HS-5 (cell line): ENCODE measurements at places on chromosomes 13 and 19.

DNA sequence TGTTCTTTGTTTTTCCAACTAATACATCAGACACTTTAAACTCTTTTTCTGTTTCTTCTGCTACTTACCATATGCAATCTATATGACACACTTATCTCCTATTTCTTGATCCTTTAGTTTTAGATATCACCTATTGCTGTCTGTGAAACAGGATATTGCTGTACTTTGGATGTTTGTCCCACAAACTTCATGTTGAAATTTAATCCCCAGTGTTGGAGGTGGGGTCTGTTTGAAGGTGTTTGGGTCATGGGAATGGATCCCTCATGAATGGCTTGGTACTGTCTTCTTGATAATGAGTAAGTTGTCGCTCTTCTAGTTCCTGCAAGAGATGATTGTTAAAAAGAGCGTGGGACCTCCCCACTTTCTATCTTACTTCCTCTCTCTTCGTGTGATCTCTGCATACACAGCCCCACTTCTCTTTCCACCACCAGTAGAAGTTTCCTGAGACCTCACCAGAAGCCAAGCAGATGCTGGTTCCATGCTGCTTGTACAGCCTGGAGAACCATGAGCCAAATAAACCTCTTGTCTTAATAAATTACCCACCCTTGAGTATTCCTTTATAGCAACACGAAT is 244.2 kb downstream of the NHLRC3 start:
- DNase-seq: no peak

DNA sequence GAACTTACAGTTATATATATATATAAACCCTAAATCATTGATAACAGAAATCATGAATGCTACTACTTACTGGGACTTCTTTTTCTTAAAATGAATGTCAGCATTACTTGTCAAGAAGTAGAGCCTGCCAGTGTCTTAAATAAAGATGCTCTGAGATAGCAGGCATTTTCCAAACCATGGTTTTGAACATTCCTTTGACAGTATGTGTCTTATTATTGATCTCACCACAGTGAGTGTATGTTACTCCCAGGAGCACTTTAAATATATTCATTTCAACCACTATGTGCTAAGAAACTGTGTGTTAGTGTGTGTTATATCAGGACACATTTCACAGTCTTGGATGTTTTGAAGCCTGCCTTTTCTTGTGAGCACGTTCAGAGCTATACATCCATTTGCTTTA is 28.2 kb downstream of the TNFRSF19 start:
- DNase-seq: no peak

- DNase-seq: no peak
These were observed 28.3 kb upstream of the KCTD4 start for GRCh38 chr13:45229172-45229571.

DNA sequence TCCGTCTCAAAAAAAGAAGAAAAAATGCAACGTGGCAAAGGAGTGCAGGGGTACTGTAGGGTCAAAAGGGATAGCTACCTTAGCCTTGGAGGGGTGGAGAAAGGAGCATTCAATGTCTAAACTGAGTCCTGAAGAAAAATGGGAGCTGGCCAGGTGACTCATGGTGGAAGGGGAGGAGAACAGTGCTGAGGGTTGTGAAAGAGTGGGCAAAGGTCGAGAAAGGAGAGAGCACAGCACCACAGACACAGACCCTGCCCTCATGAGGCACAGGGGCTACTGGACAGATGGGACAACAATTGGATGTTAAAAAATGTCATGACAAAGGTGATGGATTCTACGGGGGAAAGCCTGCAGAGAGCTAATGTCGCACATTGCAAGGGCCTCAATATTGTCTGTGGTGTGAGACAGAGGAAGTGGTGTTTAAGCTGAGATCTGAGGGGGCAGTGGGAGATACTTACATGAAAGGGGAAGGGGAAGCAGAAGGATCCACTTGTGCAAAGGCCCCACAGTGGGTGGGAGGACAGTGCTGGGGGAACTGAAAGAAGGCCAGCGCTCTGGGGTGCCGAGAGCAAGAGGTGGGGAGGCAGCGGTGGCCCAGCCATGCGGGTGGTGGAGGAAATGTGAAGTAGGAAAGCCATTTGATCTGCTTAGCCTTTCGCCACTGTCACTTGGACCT is 42.9 kb upstream of the URAD start:
- no peak for DNase-seq

- DNase-seq: peak; percentile 98
These were observed 24.3 kb upstream of the MYDGF start for GRCh38 chr19:4694211-4694987.

DNA sequence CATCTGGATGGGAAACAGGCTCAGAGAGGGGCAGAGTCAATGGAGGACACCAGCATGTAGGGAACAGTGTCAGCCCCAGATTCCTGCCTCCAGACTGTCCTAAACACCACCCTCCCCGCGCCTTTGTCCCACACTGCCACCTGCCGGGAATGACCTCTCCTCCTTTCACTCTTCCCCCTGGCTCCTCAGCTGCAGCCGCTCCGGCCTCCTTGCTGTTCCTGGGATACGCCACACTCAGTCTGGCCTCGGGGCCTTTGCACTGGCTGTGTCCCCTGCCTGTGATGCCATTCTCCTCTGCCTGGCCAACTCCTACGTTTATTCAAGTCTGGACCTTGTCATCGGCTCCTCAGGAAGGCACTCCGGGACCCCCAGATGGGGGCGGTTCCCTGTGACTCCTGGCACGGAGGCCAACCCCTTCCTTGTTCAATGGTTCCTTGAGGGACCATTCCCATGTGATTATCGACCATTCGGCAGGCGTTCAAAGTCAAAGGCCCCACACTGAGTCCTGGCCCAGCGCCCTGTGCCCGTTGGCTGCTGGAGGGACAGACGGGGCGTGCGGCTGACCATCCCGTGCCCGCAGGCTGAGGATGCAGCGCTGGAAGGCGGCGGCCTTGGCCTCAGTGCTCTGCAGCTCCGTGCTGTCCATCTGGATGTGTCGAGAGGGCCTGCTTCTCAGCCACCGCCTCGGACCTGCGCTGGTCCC is 15.8 kb downstream of the FUT6 start:
- DNase-seq: no peak

GRCh38 chr13:79395881-79396280 is 10.2 kb downstream of the RBM26 start:
- no peak for DNase-seq

- DNase-seq: peak; percentile 19
These were observed at the start of gene MIR17HG for GRCh38 chr13:91347202-91347995. TSS of gene MIR17HG (plus strand) at chr13:91347687.

GRCh38 chr13:74221752-74222151 is 87.5 kb upstream of the KLF12 start:
- no peak for DNase-seq

- no peak for DNase-seq
These were observed 453.7 kb downstream of the GPC6 start for GRCh38 chr13:93680329-93680728.

GRCh38 chr19:50967929-50968715 is 1.3 kb downstream of the KLK6 start:
- no peak for DNase-seq

DNA sequence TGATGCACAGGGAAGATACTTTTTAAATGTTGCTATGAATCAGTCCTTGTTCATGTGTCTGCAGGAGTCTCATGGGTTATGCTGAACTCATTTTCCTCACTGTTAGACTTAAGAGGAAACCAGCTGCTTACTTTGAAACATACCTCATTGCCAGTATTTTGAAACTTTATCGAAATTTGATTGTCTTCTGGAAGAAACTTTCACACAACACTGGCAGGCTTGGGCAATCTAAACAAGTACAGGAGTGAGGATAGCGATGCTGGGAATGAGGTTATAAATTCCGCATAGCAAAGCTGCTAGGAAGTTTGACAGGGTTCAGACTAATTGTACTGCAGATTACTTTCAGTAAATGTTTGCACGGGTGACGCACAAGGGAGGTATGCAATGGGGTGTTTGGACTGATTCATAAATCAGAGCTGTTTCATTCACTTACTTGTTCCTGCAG is 245.7 kb downstream of the DNAJC15 start:
- DNase-seq: no peak

GRCh38 chr13:109744512-109745051 is 41.8 kb downstream of the IRS2 start:
- no peak for DNase-seq

GRCh38 chr19:18000915-18001776 is 6.8 kb upstream of the ARRDC2 start:
- peak; percentile 60 for DNase-seq

DNA sequence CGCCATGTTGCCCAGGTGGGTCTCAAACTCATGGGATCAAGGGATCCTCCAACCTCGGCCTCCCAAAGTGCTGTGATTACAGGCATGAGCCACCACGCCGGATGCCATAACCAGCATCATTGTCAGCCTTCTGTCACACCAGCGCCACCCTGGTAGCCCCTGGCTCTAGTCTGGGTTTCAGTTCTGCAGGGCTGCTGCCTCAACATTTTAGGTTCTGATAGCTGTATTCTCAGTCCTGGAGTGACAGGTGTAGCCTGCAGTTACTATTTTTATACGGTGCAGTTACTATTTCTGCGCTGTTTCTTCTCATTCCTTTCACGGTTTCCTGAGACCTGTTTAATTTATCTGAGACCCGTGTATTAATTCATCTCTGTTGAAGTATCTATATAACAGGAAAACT is 57.1 kb downstream of the TRPM4 start:
- no peak for DNase-seq

GRCh38 chr13:97116754-97117153 is 105.4 kb upstream of the MBNL2 start:
- DNase-seq: no peak

GRCh38 chr19:11421371-11422098 is 2.4 kb upstream of the RGL3 start:
- DNase-seq: no peak

- DNase-seq: no peak
These were observed 1.5 kb downstream of the LRRC63 start for GRCh38 chr13:46213242-46213641.

DNA sequence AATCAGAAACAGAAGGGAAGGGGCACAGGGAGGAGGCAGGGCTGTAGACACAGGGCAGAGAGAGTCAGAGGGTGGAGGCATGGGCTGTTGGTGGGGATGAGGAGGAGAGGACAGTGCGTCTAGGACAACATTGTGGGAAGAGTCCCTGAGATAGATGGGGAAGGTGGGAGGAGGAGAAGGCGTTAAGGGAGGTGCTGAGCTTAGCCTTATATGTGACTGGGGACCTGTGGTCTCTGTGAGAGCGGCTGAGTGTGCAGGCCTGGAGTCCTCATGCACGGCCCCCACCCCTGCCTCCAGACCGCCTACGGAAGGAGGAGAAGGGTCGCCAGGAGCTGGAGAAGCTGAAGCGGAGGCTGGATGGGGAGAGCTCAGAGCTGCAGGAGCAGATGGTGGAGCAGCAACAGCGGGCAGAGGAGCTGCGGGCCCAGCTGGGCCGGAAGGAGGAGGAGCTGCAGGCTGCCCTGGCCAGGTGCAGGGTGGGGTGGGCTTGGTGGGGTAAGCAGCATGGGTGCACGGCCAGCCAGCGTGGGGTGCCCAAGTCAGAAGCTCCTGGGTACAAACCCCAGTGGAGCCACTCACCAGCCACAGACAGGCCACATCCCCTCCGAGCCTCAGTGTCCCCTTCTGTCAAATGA is 56.8 kb downstream of the KCNC3 start:
- DNase-seq: no peak
